ENCODE measurements at places on chromosomes 6 and 20.

GRCh38 chr20:5095931-5096330, 23.8 kb downstream of the PCNA start:
- DNase-seq, result no peak

- no peak for DNase-seq
These were observed 807 bp downstream of the TBC1D20 start for GRCh38 chr20:461254-462198.

DNA sequence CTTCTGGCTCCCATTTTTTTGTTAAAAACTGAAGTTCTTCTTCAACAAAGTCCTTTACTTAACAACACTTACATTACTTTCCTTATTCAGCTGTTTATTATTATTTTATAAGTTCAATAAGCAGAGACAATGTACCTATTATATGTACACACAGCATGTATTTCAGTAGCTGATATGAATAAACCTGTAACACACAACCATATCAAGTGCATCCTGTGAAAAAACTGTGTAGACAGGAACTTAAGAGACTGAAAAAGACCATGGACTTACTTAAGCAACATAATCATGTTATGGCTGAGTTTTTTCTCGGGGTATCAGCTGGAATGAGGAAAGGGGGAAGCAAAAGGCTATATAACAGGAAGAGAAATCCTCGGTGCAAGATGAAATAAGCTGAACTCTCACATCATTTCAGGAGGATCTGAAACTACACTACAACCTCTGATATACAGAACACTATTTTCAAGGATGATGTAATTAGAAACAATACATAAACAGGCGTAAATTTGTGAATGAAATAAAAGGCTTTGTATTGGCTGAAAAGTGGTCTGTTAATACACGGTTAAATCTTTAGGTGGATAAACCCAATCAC, 70.9 kb downstream of the REV3L start:
- DNase-seq, result no peak

- no peak for DNase-seq
These were observed 172.5 kb upstream of the BTBD3 start for GRCh38 chr20:11745145-11745544.

- no peak for DNase-seq
These were observed 34.8 kb upstream of the UST start for GRCh38 chr6:148711833-148712654.

DNA sequence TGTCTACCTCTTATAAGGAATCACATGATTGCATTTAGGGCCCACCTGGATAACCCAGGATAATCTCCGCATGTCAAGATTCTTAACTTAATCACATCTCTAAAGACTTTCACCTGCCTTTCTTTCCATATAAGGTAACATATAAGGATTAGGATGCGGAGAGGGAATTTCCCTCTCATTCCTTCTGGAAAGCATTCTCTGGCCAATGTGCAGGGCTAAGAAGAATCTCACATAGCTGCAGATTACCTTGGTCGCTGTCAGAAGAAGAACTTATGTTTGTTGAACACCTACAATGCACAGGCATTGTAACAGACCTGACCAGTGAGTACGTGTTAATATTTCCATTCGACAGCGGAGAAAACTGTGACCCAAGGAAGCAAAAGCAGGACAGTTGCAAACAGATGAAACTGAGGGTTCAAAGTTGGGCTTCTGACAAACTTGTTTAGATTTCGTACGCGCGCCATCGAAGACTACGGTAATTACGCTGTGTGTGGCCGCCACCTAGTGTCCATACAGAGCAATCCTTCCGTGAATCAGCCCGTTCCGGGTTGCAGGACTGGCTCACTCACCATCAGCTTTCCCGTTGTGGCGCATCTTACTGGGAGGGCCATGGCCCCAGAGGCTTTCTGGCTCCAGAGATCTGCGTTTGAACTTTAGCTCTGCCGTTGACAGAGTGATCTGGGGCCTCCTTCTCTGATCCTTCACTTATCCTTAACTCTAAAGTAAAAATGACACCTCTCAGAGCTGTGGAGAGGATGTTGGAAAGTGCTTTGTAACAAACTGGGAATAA, 9.5 kb downstream of the C20orf202 start:
- DNase-seq, result peak; percentile 53

DNA sequence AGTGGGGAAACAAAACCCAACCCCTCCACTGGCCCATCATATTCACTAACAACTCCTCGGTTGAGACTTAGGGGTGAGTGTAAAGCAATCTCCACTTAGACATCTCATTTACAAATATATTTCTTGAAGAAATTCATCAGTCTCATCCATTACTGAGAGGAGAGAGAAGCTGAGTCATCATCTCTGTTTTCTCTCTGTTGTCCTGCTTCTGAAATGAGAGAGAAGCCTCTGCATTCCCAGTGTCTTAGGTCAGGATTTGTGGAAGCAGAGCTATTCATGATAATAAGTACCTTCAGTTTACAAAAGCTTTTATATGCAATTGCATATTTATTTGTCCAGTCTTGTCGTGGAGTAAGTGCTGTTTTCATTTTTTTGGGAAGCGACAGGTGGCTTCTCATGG, 879 bp downstream of the MEP1A start:
- no peak for DNase-seq

- no peak for DNase-seq
These were observed 69.5 kb downstream of the TTLL2 start for GRCh38 chr6:167394339-167394738.

GRCh38 chr6:3597500-3598064, 140.7 kb upstream of the SLC22A23 start:
- DNase-seq, result no peak

GRCh38 chr6:105797983-105798453, 288.1 kb upstream of the PRDM1 start:
- DNase-seq, result no peak

- DNase-seq, result no peak
These were observed 103.1 kb upstream of the MRPS10 start for GRCh38 chr6:42320762-42321161.

Data from H1 (cell line).